Eye (tissue), 1 donor: ENCODE measurements at places on chromosomes 7 and 10.

DNA sequence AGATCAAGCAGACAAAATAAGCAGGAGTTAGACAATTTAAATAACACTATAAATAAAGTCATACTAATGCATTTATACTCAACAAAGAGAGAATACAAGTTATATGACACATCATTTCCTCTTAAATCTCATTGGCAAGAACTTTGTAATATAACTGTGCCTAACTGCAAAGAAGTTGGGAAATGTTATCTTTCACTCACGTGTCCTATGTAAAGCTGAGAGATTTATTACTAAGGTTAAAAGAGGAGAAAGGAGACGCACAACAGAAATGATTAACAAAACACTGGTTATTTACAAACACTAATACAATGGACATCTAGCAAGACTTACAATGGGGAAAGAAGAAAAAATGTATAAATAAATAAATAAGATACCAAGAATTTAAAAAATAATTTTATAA is 12.7 kb upstream of the TMEM273 start:
- DNase-seq: no peak

- DNase-seq: peak; percentile 80
These were observed 1.0 kb upstream of the LRRN3 start for GRCh38 chr7:111089822-111090426.

GRCh38 chr7:136062625-136063325 is 85.6 kb upstream of the MTPN start:
- DNase-seq: peak; percentile 49

GRCh38 chr10:75476569-75476968 is 45.1 kb downstream of the LRMDA start:
- DNase-seq: no peak

GRCh38 chr7:48595756-48596155 is 328.6 kb upstream of the CDC14C start:
- peak; percentile 4 for DNase-seq

DNA sequence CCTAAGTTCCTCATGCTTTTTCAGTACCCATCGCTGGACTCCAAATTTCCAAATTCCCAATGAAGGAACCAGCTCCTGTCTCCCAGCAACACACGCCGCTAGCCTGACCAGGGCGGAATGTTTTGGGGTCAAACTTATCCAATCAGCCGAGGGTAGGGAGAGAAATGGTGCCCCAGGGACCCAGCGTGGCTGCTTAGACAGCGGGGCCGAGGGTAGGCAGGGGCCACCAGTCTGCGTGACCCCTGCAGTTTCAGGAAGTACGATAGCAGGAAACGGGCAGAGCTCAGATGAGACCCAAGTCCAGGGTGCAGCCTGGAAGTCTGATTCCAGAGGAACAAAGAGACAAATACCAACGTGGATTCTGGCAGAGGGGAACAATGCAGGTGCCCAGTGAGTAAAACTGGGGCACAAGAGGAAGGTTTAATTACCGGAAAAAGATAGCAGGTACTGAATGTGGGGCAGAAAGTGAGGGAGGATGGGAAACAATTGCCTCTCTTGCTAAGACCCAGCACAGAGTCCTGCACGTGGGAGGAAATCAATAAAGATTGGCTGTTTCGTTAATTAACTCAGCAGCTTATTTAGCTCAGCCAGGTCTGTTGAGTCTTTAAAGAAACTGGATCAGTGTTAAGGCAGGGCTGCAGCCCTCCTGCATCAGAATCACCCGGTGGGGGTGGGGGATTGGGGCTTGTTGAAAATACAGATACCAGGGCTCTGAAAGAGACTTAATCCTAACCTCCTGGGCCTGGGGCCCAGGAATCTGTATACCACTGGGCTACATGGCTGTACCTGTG is 50.4 kb upstream of the NFE2L3 start:
- peak; percentile 72 for DNase-seq

DNA sequence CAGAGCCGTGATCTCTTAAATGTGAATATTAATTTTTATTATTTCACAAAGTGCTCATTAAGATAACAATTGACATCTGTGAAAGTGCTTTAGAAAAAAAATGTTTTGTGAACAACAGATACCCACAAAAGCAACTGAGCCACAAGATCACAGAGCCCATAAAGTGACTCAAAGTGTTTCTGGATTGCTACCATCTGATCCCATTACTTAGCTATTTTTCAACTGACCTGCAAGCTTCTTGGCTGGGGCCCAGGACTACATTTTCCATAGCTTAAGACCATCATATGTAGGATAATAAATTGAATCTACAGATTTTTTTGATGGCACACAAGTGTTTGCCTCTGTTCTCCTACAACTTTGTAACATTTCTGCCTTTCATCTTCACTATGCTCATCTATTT is 674.4 kb downstream of the PHTF2 start:
- no peak for DNase-seq

GRCh38 chr7:44984478-44984758 is 5.6 kb upstream of the MYO1G start:
- no peak for DNase-seq

GRCh38 chr10:16944402-16944801 is 127.2 kb upstream of the RSU1 start:
- peak; percentile 82 for DNase-seq

DNA sequence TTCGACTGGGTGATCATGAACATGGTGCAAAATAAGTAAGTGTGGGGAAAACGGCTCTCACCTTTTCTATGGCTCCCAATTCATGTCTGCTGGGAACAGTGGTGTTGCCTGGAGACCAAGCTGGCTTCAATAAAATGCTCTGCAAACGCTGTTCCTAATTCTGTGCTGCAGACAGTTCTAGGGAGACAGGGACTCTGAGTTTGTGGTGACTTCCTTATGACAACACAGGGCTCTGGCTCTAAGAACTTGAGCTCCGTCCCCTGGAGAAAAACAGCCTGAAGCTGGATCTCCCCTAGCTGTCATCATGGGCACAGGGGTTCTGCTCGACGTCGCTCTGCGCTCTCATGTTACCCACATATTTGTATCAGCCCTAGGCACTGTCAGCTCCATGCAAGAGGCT is 61.0 kb upstream of the INSYN2A start:
- no peak for DNase-seq

- DNase-seq: no peak
These were observed 83.9 kb downstream of the CADPS2 start for GRCh38 chr7:122802301-122802751.

GRCh38 chr7:18053941-18054340 is 26.3 kb upstream of the PRPS1L1 start:
- DNase-seq: no peak

DNA sequence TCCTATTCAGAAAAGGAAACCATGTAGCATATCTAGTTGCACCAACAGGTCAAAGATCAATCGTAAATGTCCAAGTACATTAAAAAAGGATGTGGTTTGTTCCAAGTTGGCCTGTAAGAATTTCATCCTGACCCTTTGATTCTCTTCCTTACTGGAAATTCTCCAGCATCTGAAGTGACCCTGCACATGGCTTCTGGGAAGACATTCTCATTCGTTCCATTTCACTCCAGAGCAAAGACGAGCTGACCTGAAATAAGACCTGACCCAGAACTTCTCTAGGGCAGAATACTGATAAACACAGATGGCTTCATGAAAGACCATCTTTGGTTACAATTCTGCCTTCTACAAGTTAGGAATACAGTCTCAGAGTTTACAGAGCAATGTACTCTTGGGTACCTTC is 39.8 kb downstream of the ASB4 start:
- no peak for DNase-seq

DNA sequence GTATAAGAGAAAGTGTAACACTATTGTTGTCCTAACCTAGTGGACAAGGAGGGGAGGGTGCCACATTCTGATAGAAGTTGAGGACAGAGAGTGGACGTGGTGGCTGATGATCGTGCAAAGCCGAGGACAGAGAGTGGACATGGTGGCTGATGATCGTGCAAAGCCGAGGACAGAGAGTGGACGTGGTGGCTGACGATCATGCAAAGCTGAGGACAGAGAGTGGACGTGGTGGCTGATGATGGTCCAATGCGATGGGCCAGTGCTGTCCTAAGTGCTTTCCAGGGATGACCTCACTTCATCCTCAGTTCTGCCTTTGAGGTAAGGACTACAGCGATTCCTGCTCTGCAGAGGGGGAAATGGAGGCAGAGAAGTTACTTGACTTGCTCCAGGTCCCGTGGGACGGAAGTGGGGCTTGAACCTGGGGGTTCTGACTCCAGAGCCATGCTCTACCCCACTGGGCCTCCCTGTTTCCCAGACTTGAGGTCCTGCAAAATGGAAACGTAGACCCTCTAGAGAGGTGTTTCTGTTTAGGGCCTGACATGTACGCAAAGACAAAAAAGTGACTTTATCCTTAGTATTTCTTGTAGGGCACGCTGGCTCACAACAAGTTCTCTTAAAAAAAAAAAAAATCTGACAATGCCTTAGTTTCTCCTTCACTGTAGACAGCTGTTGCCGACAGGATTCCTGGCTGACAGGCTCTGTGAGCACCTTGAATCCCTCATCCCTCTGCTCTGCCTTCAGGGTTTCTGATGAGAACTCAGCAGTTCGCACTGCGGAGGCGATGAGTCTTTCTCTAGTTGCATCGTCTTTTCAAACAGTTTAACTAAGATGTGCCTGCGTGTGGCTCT is 20.3 kb upstream of the NCAPG2 start:
- no peak for DNase-seq

GRCh38 chr7:157397731-157398691 is 61.2 kb downstream of the DNAJB6 start:
- DNase-seq: peak; percentile 68

GRCh38 chr10:6207658-6208057 is 4.9 kb downstream of the PFKFB3 start:
- DNase-seq: no peak

- DNase-seq: no peak
These were observed 206.4 kb upstream of the LRRTM3 start for GRCh38 chr10:66719483-66719882.

DNA sequence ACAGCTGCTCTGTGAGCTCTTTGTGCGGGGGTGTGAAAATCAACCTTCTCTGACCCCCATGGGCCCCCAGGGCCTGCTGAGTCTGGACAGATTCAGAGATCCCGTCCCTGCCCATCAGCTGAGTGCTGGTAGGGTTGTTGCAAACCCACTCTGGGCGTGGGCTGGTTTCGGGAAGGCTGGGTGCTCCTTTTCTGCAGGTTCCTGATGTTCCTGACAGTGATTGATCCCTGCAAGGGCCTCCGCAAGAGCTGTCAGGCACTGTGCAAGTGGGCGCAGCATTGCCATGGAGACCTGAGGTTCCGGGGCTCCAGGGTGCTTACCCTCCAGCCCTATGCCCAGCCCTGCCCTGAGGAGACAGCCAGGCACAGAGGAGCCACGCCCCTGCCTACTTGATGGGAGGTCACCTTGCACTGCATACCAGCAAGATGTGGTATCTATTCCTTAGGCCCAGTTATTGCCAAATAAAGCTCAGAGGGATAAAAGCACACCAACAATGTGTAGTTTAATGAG is 44.3 kb upstream of the INPP5A start:
- no peak for DNase-seq

DNA sequence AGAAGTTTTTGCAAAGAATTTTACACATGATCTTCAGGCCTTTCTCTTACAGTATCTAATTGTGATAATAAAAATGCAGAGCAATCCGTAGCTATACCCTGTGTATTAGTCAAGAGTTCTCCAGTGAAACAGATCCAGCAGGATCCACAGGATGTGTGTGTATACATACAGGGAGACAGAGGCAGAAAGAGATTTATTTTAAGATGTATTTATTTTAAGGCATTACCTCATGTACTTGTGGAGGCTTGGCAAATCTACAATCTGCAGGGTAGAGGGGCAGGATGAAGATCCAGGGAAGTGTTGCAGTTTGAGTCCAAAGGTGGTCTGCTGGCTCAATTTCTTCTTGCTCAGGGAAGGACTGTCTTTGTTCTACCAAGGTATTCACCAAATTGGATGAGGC is 41.7 kb downstream of the ARHGAP12 start:
- no peak for DNase-seq

GRCh38 chr7:142889816-142890215 is 4.3 kb upstream of the TRPV6 start:
- no peak for DNase-seq

DNA sequence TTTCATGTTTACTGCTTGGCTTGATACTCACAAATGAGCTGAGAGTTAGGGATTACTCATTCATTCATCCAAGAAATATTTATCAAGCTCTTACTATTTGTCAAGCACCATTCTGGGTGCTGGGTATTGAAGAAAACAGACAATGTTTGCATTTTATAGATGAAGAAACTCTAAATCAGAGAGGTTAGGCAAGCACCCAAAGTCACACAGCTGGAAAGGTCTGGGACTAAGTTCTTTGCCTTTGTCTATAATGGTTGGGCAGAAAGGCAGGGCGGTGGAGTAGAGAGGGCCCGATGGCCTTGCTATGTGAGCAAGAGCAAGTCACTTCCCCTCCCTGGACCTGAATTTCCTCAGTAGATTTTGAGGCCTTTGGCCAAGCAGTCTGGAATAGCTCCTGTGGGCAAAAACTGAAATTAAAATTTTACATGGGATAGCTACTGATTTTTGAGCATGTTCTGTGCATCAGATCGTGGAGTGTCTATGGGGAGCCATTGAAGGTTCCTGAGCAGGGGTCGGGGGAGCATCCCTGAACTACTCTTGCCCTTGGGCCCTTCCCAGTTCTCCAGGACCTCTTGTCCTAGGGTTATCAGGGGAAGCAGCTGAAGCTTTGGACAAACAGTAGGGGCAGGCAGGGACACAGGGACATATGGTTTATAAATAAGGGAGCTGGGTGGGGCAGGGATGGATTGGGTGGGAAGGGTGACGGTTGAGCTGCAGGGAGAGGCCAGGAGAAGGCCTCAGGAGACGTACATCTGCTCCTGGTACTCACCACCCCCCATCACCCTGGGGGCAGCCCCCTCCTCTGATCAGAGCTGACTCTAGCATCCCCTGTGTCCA is 23.3 kb downstream of the AQP1 start:
- no peak for DNase-seq

- DNase-seq: peak; percentile 40
These were observed 1177.6 kb upstream of the C7orf33 start for GRCh38 chr7:147412782-147413556.

DNA sequence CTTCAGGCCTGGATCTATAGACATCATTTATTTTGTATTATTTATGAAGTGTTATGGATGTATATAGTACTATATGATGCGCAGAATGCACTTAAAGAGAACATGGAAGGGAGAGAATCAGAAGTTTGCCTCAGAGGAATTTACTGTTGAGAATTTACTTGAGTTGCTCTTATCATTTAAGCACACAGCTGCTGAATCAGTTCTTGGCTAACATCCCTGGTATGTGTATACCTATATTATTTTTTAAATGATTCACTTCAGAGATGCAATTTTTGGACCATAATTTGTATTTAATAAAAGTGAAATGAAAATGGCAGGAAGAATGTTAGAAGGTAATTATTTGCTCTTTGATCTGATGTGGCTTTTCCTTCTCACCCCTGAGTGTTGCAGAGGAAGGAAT is 191.6 kb downstream of the BICC1 start:
- no peak for DNase-seq
